ENCODE measurements at places on chromosomes 1 and 21.

- DNase-seq, result no peak
These were observed 118.1 kb downstream of the RUNX1 start for GRCh38 chr21:34930971-34931370.

- no peak for DNase-seq
These were observed 366.7 kb downstream of the CAMTA1 start for GRCh38 chr1:7151978-7152377.

GRCh38 chr1:215631489-215631888 is 64.4 kb downstream of the KCTD3 start:
- DNase-seq, result no peak

- no peak for DNase-seq
These were observed 216.0 kb downstream of the DYRK1A start for GRCh38 chr21:37582590-37582989.

- DNase-seq, result no peak
These were observed 647.5 kb downstream of the SMYD3 start for GRCh38 chr1:245859493-245860114.

GRCh38 chr1:44821240-44821715 is 13.0 kb downstream of the BTBD19 start:
- no peak for DNase-seq

Measured in right kidney (tissue), 9 donors.